ENCODE measurements at places on chromosomes 2 and 18.

- DNase-seq: no peak
Observed at GRCh38 chr2:178949584-178949983, 100.4 kb downstream of the CCDC141 start.

DNA sequence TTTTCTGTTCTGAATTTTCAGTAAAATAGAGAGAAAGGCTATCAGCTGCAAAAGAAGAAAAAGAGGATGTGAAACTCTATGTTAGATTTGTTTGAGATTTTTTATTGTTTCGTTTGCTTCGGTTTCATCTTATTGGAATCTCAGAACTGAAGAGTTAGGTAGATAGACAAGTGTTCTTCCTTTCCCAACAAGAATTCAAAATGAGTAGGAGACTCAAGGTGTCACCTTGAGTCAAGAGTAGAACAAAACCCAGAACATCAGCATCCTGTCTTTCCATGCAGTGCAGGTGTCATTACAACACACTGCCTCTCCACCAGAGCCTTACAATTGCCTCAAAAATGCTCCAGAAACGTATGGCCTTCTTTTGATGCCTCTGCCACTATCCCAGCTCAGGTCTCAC lies 21.1 kb downstream of the NBAS start:
- DNase-seq: no peak

DNA sequence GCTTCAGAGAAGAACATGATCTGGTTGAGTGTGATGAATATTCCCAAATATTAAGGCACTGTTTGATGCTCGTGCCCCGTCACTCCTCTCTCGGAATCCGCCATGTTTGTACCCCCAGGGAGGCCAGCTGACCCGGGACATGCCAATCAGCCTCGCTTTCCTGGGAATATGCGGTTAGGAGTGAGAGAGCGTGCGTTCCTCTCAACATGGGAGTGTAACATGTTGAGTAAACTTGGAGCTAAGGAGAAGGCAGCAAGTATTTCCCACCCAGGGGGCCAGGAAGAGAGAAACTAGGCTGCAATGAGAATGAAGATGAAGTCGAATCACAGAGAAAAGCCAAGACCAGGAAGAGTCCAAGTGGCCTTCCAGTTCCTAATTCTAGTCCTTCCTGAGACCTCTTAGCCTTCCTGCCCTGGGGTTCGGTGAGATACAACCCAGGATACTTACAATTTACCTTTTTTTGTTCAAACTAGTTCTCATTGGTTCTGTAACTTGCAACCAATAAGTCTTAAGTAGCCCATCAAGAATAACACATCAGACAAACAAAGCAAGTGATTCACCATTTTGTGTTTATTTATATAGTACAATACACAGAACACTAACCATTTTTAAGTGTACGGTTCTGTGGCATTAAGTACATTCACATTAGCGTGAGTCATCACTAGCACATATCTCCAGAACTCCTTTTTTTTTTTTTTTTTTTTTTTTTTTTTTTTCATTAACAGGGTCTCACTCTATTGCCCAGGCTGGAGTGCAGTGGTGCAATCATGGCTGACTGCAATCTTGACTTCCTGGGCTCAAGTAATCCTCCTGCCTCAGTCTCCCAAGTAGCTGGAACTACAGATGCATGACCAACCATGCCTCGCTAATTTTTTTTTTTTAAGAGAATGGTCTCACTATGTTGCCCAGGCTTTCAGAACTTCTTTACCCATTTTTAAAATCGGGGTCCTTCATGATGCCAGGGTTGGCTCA lies 36.4 kb upstream of the SLC1A4 start:
- DNase-seq: no peak

DNA sequence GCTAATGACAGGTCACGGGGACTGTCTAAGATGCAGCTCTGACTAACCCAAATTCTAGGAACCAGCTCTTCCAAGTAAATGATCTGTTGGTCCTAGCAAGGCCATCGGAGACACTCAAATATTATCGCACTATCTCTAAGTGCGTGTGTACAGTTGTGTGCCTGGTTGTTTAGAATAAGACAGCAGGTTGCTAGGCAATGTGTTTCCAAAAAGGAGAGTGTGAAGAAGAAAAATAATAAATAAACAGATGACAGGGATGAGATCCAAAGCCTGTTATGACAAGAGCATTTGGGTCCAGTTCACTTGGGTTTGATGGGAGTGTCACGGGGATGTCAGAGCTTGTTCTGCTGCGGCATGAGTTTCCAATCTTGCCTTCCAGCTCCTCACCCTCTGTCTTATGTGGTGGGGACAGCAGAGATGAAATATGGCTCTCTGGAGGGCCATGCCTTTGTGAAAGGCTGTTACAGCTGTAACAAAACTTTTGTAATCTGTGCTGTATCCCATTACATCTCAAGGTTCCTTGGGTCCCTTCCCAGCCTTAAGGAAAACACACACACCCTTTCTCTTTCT lies 127.5 kb upstream of the TNP1 start:
- no peak for DNase-seq

DNA sequence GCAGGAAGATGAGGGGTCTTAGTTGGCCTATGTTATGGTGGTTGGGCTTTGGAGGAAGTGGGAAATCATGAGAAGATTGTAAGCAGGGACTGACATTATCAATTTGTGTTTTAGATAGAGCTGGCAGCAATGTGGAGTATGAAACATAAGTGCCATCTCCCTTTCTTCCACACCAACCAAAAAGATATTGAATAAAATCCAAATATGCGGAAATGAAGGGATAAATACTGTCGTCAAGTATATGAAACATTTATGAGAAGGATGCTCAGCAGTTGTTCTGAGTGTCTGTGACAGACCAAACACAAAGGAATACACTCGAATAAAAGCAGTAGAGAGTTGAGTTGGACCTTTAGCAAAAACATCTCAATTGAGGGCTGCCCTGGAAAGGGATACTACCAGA lies 1090.0 kb upstream of the ZEB2 start:
- no peak for DNase-seq

DNA sequence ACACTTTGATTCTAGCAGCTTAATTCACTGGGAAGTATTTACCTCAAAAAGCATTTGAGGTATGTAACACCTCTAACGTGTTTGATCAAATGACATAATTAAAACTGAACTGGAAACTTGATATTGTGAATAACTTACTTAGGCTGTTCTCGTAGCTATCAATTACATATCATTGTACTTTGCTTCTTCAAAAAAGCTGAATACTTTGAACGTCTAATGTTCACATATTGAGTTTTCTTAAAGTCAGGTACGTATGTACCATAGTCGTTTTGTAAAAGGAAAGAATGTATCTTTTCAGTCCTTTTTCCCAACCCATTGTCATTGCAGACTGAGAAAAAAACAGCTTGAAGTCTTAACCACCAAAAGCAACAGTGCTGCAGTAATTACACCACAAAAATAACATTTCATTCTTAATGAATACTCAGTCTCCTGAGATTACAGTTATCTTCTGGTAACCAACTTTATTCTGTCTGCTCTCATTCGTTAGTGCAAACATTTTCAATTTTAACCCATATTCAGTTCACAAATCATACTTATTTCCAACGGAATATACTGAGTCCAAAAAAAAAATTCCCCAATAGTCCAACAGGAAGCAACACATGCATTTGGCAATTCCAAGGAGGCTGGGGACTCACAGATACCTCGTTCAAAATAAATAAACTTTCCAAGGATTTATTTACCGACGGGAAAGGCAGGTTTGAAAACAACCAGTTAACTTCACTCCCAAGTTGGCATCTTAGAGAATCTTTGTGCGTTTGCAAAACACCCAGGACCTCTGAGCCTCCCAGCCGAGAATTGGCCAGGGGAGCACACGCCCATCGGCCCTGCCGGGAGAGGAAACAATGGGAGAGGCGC lies 1.1 kb downstream of the CHN1 start:
- no peak for DNase-seq

GRCh38 chr18:4230450-4231168 lies 224.5 kb downstream of the DLGAP1 start:
- DNase-seq: no peak

DNA sequence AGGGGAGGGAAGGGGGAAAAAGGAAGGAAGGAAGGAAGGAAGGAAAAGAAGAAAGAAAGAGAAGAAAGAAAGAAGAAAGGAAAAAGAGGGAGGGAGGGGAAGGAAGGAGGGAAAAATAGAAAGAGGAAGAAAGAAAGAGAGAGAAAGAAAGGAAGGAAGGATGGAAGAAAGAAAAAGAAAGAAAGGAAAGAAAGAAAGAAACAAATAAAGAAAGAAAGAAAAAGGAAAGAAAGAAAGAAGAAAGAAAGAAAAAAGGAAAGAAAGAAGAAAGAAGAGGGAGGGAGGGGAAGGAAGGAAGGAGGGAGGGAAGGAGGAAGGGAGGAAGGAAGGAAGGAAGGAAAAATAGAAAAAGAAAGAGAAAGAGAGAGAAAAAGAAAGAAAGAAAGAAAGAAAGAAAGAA lies 315.8 kb upstream of the PIK3C3 start:
- DNase-seq: no peak

DNA sequence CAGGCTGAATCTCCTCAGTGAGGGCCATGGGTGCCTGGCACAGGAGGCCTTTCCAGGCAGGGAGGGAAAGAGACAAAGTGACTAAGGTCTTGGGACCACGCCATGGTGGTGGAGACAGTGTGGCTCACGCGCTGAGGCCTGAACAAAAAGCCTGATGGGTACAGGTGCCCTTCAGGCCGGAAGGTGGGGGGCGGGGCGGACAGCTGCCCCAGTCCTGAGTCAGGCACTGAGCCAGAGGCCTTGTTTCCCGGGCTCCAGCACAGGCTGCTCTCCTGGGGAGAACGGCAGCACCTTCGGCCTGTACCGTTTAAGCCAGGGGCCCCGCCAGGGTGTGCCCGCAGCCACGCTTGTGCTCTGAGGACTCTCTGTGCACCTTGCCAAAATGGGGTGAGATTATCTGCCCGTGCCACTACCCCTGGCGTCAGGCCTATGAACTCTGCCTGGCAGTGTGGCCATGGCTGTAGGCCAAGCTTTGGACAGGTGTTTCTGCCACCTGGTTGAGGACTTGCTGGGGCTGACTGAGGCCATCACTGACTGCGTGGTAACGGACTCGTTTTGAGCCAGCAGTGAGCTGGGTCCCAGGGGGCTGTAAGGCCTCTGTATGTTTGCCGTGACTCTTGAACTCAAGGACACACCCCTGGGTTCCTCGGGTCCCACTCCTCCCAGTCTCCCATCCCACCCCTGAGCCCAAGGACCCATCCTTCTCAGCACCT lies 31.7 kb upstream of the DNMT3A start:
- DNase-seq: no peak

DNA sequence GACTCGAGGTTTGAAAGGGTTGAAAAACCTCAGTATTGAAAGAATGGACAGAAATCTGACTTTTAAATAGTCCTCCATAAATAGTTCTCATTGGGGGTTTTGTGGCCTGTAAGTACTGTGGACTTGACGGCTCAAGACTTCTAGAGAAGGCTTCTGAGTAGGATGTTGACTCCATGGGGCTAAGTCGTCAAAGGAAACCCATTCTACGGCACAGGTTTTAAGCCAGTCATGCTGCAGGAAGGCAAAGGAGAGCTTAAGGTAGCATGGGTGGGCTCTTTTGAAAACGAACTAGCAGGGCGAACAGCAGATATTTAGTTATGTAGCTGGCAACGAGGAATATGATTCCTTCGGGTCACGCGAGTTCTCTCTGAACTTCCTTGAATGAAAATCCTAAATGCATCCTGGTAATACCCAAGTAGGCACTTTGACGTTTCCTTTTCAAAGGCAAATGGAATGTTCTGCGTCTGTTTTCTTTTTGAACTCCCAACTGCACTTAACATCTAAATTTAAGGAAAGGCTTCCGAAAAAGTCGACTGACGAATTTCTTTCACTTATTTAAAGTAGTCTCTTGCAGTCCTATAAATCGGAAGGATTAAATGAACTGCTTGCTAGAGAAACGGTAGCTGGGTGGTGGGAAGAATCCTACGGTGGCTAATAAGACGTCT lies 1.1 kb upstream of the NEDD4L start:
- no peak for DNase-seq

DNA sequence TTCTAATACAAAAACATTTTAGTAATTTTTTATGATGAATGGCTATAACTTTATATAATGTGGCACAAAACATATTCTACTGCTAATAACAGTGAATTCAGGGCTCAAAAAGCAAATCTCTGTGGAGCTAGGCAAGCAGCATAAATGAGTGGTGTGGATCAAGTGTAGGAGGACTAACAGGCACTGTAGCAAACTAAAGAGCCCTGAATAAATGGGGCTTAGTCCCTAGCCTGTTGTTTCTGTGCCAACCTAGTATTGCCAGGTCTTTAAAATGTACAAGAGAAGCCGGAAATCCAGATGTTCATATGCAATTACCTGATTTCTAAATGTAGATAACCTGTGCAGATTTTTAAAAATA lies 18.5 kb downstream of the REL start:
- DNase-seq: no peak

- no peak for DNase-seq
Observed at GRCh38 chr2:53442783-53443182, 324.8 kb upstream of the CHAC2 start.

DNA sequence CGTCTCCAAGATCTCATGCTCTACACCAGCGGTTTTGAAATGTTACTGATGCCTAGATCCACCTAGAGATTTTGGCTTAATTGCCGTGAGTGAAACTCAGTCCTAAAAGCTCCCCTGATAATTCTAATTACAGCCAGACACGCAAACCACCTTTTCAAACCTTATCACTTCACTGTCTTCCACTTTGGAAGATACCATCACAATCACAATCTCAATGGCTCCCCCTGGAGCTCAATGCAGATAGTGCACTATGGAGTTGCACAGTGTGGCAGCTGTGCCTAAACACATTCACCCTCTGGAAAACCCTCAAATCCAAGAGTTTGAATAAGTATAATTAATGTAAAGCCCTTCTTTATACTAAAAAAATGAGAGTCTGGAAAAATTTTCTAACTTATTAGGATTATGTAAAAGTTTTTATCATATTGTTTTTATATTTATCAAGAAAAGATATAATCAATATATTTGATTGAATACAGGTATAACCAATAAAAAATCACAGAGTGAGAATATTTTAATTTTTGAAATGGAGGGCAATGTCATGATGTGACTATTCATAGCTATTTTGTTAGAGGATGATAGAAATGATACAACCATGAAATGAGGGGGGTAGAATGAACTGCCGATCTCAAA lies 102.9 kb upstream of the SLC8A1 start:
- DNase-seq: no peak

- no peak for DNase-seq
Observed at GRCh38 chr2:151638191-151638933, 95.9 kb downstream of the NEB start.

GRCh38 chr2:66240286-66240685 lies 194.6 kb upstream of the MEIS1 start:
- no peak for DNase-seq

DNA sequence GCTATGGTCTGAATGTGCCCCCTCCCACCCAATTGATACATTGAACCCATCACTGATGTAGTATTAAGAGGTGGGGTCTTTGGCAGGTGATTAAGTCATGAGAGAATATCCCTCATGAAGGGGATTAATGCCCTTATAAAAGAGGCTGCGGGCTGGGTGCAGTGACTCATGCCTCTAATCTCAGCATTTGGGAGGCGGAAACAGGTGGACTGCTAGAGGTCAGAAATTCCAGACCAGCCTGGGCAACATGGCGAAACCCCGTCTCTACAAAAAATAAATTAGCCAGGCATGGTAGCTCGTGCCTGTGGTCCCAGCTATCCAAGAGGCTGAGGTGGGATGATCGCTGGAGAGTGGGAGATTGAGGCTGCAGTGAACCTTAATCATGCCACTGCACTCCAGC lies 14.3 kb downstream of the POLR2D start:
- DNase-seq: no peak

GRCh38 chr18:3048121-3048520 lies 35.2 kb upstream of the LPIN2 start:
- no peak for DNase-seq

- DNase-seq: no peak
Observed at GRCh38 chr2:212858496-212858895, 292.9 kb downstream of the IKZF2 start.

- DNase-seq: no peak
Observed at GRCh38 chr2:128413014-128413717, 94.5 kb upstream of the HS6ST1 start.
